ENCODE measurements at places on chromosomes 3 and 15.

DNA sequence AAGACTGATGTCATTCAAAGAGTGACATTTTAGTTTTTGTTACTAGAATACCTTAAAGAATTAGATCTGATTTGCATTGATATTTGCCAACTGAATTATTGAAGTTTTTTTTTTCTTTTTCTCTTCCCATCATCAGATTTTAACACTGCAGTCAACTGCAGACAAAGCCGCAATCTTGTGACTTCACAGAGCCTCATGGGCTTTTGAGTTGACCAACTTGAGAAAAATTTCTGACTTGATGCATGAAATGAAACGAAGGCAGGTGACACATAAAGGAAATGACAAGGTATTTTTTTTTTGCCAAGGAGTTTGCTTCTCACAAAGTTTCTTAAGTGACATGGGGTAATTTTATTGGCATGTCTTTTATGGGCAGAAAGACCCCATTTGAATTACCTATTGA, 383.7 kb downstream of the GAP43 start:
- DNase-seq, result no peak

- DNase-seq, result no peak
These were observed 46.2 kb downstream of the C3orf38 start for GRCh38 chr3:88195951-88196434.

DNA sequence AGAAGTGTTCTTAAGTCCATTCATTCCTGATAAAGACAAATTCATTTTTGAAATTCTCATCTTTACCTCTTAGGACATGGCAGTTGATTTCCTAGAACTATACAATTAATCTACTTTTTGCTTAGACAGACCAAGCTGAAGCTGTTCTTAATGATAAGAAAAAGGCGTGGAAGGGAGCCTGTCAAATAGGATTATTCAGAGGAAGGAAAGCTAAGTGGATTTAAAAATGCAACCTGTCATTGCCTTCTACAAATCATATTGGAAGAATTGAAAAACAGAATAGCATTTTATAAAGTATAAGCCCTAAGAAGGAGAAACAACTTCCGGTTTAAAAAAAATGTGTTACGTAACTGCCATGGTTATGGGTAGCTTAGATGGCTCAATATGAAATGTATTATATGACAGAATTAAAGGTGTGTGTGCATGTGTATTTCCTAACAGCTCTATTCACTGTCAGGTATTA, 81.2 kb upstream of the RAP2B start:
- DNase-seq, result no peak

GRCh38 chr3:88141458-88142083, 8.2 kb upstream of the C3orf38 start:
- DNase-seq, result peak; percentile 9

DNA sequence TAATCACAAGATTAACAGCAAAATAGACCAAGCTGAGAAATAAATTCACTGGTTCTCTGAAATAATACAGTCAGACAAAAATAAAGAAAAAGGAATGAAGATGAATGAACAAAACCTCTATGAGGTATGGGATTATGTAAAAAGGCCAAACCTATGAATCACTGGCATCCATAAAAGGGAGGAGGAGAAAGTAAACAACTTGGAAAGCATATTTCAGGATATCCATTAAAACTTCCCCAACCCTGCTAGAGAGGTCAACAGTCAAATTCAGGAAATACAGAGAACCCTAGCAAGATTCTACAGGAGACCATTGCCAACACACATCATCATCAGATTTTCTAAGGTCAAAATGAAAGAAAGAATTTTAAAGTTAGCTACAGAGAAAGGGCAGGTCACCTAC, 649.7 kb upstream of the CBLB start:
- DNase-seq, result peak; percentile 2

DNA sequence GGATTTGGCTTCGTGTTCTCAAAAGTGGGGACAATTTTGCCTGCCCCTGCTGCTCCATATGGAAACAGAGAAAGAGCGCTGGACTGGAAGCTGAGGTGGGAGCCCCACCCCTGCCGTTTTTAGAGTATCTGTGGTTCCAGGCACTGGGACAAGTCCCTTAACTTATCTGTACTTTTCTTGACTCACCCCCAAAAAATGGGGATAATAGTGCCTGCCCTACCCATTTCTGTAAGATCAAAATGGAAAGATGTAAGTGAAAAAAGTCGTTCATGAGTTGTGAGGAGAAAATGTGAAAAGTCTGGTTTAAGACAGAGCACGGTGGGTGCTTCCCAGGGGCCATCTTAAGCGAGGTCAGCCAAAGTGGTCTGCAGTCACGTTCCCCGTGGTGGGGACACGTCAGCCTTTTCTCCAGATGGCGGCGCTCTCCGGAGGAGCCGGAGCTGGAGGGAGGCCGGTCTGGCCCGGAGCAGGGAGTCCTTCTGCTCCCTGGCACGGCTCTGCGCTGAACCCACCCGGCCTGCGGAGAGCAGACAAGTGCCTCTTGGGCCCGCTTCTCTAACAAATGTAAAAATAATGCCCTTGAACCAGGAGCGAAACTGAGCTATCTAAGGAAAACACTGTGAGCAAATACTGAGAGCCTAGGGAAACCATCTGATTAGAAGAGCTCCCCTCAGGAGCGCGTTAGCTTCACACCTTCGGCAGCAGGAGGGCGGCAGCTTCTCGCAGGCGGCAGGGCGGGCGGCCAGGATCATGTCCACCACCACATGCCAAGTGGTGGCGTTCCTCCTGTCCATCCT, at the start of gene CLDN18:
Gene CLDN18 (plus strand): TSS at position 690 of the 797 bp plus-strand sequence. CDS start 61 bp downstream, at position 751.
- DNase-seq, result no peak

DNA sequence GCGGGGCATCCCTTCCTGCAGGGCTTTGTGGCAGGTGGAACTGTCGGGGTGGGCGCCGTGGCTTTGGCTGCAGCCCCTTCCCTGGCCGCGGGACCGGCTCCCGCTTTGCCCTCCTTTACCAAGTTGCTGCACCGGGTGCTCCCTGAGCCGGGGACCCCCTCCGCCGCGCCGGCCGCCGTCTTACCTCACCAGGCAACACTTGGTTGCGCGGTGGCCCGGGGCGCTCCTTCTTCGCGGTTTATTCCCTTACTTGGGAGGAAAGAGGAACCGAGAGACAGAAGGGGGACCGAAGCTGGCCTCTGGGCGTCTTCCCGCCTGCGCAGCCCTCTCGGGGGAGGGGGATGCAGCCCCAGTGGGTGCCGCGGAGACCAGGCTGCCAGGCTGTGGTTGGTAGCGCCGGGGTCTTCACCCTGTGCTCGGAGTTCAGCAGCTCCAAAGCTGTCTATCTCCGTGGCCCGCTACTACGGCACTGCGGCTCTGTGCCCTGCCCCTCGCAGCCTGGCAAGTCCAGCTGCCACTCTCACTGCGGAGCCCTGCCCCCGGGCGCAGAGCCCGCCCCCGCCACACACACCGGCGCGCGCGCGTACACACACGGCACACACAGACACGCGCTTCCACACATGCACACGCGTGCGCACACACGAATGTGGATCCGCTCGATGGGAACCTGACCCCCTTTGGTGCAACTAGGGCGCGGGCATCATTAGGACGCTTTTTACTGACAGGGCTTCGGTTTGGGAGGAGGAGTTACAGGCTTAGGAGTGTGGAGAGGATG, at the start of gene DGKG:
Gene DGKG (minus strand): TSS at position 473 of the 775 bp plus-strand sequence. CDS start 41,775 bp downstream, outside the sequence.
- no peak for DNase-seq

DNA sequence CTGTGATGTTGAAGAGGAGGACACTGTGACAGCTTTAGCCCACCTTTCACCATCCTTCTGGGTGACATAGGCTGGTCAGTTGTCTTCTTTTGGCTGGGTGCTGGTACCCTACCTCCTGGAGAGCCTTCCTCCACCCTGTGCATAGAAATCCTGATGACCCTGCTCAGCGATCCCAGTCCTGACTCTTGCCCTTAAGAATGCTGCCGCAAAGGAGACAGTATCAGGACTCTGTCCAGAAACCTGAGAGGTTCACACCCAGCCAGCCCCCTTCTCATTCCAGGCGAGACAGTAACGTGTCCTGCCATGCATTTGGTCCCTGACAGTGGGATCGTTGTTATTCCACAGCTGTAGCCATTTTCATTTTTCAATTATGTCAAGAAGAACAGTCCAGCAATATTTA, 312.8 kb upstream of the CHRM5 start:
- DNase-seq, result no peak

GRCh38 chr3:10748040-10748439, 68.0 kb upstream of the SLC6A11 start:
- no peak for DNase-seq

DNA sequence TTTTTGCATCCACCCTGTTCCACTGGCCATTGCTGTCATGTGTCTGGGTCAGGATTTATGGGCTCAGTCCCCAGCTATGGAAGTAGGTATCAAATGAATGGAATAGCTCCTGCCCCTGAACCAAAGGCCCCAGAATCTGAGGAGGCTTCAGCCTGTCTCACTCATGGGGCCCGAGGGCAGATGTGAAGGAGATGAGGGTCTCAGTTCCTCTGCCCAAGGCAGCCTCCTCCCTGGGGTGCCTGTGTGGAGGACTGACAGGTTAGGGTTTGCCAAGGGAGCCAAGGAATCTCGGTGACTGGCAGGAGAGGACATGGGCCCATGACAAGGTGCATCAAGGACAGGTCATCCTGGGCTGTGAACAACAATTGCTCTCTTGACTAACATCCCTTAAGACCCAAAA, 70.4 kb downstream of the CPN2 start:
- no peak for DNase-seq

DNA sequence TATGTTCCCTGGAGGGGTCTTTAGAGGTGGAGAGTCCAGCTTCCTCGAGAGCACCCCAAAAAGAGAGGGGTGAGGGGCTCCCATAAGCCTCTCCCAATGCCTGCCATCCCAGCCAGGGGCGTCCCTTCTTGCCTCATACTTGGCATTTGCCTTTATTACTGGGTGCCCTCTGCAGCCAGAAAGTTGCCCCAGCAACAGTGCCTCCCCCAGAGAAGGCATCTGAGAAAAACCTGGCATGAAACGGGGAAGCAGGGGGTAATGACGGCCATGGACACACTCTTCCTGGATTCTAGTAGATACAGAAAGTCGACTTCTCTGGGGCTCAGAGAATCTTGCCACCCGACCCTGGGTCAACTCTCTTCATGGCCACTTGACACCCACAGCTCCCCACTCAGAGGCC, 90.1 kb downstream of the PCSK6 start:
- DNase-seq, result no peak

GRCh38 chr3:68773401-68773800, 158.9 kb downstream of the TAFA4 start:
- DNase-seq, result no peak

GRCh38 chr3:194003114-194004057, 132.6 kb upstream of the HES1 start:
- DNase-seq, result peak; percentile 83

DNA sequence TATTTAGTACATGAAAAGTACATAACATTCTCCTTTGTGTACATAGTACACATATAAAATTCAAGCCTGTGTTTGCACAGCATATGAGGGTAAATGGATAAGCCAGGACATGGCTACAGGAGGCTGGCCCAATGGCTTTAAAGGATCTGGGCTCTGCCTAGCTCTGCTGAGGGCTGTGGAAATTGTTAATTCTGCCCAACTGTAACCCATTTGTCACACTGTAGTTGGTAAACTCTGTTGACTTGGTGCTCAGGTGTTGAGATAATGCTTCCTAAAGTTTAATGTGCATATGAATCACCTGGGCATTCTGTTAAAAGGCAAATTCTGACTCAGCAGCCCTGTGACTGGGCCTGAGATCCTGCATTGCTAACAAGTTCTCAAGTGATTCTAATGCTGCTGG, 196.5 kb upstream of the ZPLD1 start:
- DNase-seq, result no peak

DNA sequence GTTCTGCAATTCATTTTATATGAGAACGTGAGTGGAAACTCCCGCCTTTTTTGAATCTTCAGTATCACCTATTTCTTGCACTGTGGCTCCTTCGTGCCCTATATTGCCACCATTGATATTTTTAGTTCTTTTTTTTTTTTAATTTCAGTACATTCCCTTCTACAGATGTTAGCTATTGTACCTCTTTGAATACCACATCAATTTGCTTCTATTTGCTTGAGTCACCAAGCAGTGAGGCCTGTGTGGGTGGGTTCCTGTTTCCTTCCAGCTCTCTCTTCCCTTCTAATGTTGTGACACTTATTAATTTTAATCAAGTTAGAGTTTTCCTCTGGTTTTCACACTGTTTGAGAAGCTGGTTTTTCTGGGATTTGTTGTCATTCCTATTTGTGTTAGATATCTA, 8.7 kb downstream of the HACD2 start:
- DNase-seq, result no peak

Data from HTR-8/SVneo (cell line).